Glutamatergic neuron (in vitro differentiated cells): ENCODE measurements at places on chromosomes 11 and 22. TPM values are rescaled to one million over a fixed set of nuclear protein-coding genes. Genes with fewer than 3 reads are reported as not detected.
A peak's percentile ranks its signal among the peaks of the same experiment; 100 is the strongest.

The ZNF214 gene
- 1.8 TPM for total RNA-seq

The GRAMD1B gene
- 12.2 TPM for total RNA-seq

The HORMAD2 gene
- not detected for total RNA-seq

- H3K27me3 ChIP-seq: peaks cover 7% of the 10 kb centered on the region
- peak overlapping the region; percentile 86 for H3K4me3 ChIP-seq
- H3K27ac ChIP-seq: peak overlapping the region; percentile 84
Observed at GRCh38 chr11:65355013-65355775, 643 bp downstream of the TIGD3 start.

DNA sequence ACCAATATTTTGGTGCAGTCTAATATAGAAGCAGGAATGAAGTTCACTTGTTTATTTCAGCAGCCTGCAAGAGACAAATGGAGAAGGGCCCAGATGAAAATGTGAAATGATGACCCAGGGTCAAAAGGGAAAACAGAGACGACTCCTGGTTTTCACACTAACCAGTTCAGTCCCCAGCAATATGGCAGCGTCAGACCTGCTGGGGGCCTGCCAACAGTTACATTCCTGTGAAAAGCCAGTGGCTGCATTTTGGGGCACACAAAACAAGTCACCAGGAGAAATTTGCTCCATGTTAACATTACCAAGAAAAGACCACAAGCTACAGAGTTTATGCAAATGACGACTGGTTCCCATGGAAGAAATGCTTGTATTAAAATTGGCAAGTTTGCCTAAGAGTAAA lies 80.2 kb downstream of the CCDC34 start:
- no peaks in the 10 kb centered on the region for H3K36me3 ChIP-seq
- DNase-seq: no peak
- no peak overlapping the region for H3K4me3 ChIP-seq
- H3K27ac ChIP-seq: no peak overlapping the region
- H3K27me3 ChIP-seq: no peaks in the 10 kb centered on the region

GRCh38 chr11:116145187-116145865 lies 627.5 kb downstream of the BUD13 start:
- peaks cover 33% of the 10 kb centered on the region for H3K4me1 ChIP-seq
- no peak overlapping the region for H3K4me3 ChIP-seq
- H3K27me3 ChIP-seq: peaks cover 2% of the 10 kb centered on the region
- no peaks in the 10 kb centered on the region for H3K36me3 ChIP-seq
- H3K27ac ChIP-seq: peak overlapping the region; percentile 84

DNA sequence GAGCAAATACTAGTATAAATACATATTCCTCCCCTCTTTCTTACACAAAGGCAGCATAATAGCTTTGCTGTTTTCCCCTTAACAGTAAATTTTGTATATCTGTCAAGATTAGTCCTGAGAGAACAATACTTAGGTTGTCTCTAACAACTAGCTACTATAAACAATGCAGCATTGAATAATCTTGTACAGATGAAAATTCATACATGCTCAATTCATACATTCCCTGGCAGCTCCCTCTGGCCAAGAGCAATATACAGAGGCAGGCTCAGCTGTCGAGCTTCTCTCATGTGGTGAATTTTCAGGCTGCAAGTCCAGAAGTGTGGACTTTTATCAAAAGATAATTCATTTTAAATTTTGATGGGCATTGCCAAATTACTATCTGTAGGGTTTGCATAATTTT lies 81.2 kb upstream of the PTH start:
- no peak overlapping the region for H3K27ac ChIP-seq
- no peak for DNase-seq
- no peak overlapping the region for H3K4me3 ChIP-seq
- peaks cover 3% of the 10 kb centered on the region for H3K27me3 ChIP-seq

DNA sequence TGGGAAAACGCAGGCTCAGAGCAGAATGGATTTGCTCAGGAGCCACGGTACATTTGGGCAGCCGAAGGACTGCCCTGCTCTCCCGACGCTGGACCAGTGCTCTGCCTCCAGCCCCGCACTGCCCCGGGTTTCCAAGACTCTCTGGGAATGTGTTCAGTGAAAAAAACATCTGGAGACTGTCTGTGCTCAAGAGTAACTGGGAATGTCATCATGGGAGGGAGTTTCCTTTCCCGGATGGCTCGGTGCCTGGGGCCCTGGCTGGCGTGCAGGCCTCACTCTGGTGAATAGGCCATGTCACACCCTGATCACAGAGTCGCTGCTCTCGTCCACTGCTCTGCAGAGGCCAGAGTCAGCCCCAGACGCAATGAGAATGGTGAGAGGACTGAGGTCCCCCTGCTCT lies 9.8 kb upstream of the APOL6 start:
- DNase-seq: no peak
- H3K4me3 ChIP-seq: no peak overlapping the region
- peaks cover 5% of the 10 kb centered on the region for H3K36me3 ChIP-seq
- H3K27me3 ChIP-seq: peaks cover 1% of the 10 kb centered on the region

DNA sequence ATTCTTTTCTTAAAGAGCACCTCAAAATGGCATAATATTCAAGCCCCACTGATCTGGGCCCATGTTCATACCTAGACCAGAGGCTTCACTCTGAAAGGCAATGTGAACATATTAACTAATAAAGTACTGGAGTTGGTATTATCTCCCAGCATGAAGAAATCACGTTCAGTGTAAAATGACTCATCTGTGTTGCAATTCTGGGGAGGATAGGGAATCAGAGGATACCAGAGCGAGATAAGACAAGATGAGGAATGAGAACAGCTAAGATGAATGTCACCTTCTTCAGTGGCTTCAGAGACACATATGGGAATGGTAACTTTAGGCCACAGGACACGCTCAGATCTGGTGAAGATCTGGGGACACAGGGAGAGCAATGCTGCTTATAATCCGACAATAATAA lies 121.1 kb downstream of the NTM start:
- H3K4me3 ChIP-seq: no peak overlapping the region
- no peaks in the 10 kb centered on the region for H3K36me3 ChIP-seq
- no peak overlapping the region for H3K27ac ChIP-seq
- no peak for DNase-seq
- H3K4me1 ChIP-seq: peaks cover 14% of the 10 kb centered on the region
- H3K27me3 ChIP-seq: peaks cover 2% of the 10 kb centered on the region

DNA sequence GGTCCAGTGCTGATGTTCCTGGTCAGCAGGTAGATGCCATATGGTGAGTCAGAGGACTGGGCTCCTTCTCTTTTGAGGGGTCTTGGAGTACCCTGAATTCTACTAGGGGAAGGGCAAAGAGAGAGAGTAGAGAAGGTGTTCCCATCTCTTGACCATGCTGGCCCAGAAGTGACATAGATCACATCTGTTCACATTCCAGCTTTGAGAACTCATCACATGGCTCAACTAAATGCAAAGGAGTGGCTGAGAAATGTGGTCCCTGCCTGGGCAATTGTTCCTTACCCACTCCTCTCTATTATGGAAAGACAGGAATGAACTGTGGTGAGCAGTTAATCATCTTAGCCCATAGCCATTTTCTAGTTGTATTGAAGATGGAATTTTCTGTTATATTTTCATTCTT lies 105.4 kb upstream of the TIMP3 start:
- peaks cover under 1% of the 10 kb centered on the region for H3K4me1 ChIP-seq
- peaks cover 2% of the 10 kb centered on the region for H3K27me3 ChIP-seq
- H3K27ac ChIP-seq: no peak overlapping the region
- H3K36me3 ChIP-seq: peaks cover 11% of the 10 kb centered on the region
- no peak overlapping the region for H3K4me3 ChIP-seq
- no peak for DNase-seq

DNA sequence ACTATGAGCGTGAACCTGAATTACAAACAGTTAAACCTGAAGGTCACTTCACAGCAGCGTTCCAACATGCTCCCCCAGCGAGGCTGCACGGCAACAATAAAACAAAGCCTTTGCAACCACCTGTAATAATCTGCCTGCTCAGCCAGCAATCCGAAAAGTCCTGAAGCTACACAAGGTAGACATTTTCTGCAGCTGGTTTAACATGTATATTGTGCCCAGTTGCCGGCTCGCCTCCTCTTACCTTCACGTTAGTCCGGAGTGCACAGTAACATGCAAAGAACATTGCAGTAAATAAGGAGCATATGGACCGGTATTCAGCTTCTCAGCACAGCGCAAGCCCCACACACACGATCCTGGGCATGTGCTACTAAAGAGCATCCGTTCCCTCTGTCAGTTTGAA lies 704.3 kb downstream of the DLG2 start:
- H3K4me3 ChIP-seq: no peak overlapping the region
- H3K4me1 ChIP-seq: peaks cover 10% of the 10 kb centered on the region
- H3K36me3 ChIP-seq: no peaks in the 10 kb centered on the region
- H3K27me3 ChIP-seq: no peaks in the 10 kb centered on the region
- H3K27ac ChIP-seq: no peak overlapping the region

DNA sequence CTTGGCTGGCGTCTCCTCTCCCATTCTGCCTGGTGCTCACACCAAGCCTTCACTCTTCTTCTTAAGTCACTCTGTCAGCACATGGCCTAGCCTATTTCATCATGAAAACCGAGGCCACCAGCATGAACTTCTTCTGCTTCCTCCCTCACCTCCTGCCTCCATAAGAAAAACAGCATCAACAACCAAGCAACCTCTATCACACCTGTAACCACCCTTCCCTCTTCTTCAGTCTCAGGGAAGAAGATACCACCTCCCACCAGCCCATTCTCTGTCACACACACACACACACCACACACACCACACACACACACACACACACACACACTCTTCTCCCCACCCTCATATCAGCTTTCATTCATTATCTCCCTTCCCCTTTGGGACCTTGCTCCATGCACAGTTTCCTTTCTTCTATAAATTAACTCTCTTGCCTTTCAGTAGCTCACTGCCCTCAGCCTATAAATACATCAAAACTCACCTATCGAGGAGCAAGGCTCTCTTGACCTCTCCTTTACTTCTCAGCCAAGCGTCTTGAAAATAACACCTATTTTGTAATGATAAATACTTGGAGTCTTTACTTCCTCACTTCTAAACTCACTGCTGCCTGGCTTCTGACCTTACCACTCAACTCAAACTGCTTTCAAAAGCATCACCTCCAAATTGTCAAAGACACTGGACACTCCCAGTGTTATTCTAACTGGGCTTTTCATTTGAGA lies 36.6 kb downstream of the SC5D start:
- H3K4me3 ChIP-seq: no peak overlapping the region
- no peak for DNase-seq
- no peaks in the 10 kb centered on the region for H3K4me1 ChIP-seq
